ENCODE measurements at places on chromosomes 5 and 9. TPM values are rescaled to one million over a fixed set of nuclear protein-coding genes. Genes with fewer than 3 reads are reported as not detected.

DNA sequence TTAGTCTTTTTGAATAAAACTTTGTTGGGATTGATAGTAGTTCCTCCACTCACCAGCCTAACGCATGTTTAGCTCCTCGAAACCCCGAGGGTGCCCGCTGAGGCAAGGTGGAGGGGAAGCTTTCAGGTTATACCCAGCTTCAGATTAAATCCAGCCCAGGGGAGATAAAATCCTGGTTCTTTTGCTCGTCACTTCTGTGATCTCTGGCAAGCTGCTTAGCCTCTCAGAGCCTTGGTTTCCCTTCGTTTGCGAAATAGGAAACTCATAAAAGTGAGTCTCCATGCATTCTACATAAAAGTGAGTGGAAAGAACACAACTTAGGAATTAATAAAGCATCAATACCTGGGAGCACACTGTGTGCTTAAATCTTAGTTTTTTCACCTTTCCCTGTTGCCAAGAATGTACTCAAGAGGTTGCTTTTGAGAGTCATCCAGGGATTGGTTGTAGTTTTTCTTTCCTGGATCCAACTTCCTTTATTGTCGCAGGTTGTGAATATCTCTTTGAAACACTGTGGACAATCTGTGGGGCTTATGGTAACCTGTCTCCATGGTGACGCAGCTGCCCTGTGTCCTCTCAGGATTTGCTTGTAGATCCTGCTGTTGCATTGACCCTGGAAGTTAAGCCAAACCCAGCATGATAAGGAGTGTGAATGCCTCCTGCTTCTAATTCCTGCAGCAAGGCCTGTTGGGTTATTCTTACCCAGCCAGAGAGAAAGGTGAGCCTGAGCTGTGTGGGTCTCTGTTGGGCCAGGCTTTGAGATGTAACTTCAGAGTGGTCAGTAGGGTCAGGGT lies 2.0 kb downstream of the GALNT12 start:
- no peak for DNase-seq

DNA sequence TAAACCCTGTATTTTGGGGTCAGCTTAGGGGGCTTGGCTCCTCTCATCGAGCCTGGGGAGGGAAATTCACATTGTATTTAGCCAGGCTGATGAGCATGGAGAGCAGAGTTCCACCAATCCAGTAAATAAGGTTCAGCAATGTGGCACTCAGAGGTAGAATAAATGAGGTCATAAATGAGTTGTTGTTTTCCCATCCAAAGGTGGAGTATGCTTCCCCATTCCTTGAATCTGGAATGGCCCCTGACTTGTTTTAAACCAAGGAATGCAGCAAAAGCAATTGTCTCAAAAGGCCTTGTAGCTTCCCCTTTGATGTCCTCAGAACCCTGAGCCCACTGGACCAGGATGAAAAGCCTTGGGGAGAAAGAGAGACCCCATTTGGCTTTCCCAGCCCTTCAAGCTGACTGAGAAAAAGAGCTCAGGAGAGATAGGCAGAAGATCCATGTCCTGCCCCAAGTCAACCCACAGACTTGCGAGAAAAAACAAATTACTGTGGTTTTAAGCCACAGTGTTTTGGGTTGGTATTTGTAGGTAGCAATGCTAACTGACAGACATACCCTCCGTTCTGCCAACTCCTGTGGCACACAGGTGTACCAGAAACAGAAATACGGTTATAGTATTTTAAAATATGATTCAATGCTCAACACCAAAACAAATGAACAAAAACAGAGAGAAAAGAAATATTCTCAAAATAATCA lies 566.0 kb upstream of the DMAC1 start:
- DNase-seq: no peak

- DNase-seq: no peak
These were observed 49.4 kb downstream of the SLIT3 start for GRCh38 chr5:169251333-169252084.

GRCh38 chr9:109893241-109893640 lies 113.2 kb downstream of the PALM2AKAP2 start:
- DNase-seq: no peak

Gene GNAQ
- total RNA-seq: 21.0 TPM

All from LHCN-M2 (cell line).